ENCODE measurements at places on chromosomes 7 and 10.

DNA sequence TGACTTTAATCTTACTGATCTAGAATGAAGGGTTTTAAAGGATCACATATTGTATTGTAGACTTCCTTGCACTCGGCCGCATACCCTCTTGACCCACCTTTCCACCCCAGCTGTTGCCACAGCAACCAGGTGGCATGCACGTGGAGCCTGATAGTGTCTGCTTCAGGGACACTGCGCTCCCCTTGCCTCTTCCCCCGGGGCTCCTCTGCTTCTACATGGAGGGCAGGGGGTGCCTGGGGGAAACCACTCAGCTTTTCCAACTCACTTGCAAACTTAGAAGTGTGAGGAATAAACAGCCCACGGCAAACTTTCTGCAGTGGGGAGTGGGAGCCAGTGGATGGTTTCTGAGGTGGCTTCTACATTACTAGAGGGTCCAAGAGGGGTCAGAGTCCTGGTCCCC lies 458.6 kb downstream of the PLXNA4 start:
- no peak for DNase-seq

DNA sequence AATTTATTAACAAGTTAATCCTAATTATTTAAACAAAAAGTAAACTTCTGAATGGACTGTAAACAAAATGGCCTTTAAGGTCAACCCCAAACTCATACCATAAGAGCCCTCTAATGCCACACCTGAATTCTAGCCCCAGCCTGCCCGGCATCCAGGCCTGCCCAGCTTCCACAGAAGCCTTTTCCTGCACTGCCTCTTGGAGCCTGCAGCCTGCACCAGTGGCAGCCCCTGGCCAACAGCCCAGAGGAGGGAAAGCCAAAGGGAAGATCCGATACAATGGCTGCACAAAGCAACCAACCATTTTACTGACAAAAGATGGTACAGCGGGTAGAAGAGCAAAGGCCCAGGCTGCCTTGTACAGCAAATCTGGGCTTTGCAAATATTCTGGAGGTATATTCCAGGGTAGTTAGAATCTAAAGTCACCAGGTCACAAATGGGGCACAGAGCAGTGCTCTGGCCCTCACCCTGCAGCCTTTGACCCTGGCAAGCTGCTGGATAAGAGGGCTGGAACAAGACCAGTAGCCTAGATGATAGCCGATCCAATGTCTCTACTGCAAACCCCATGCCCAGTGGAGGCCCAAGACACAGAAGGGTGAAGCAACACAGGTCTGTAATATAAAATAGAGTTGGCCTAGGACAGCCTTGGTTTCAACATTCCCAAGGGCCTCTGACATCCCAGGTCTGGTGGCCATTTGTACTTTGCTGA lies 12.5 kb upstream of the CH25H start:
- peak; percentile 51 for DNase-seq

- no peak for DNase-seq
Observed at GRCh38 chr10:31947144-31947926, 18.7 kb upstream of the ARHGAP12 start.

- no peak for DNase-seq
Observed at GRCh38 chr7:45294559-45294958, 137.0 kb downstream of the RAMP3 start.

DNA sequence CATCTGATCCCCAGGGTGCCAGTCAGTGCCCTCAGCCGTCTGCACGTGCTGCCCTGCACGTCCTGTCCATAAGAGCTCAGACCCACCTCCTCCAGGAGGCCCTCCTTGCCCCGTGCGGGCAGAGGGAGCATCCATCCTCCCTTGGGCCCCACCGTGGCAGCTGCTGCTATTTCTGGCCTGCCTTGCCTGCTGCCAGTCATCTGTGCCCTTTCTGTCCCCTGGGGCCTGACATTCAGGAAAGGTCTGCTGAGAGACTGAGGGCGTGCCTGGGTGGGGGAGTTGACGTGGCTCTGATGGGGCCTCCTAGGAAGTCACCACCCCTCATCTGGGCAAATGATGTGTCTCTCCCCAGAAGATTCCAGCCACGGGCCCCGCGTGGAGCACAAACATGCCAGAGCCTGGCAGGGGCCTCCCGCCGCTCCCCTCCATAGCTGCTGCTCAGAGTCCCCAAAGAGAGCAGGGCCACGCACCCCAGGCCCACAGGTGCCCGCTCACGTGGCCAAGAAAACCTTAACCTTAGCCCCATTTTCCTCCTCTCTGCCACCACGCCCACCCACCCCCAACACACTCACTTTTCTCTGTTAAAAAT lies 21.8 kb downstream of the DPYSL4 start:
- DNase-seq, result no peak

DNA sequence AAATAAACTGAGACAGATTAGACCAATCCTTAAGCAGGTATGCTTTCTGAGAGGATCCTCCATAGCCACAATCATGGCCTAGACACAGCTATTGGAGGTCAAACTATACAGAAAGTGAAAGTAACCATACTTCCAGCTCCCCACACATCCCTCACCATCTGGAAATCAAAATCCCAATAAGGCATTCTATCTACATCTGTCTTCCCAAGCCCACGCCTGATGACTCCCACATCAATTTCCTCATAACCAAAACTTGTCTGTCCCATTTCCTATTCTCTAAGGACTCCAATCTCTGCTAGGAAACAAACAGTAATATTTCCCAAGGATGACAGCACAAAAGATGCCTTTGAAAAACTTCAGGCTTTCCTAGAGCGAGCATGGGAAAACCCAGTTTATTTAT lies 247.3 kb upstream of the HPS1 start:
- DNase-seq, result no peak

- DNase-seq, result no peak
Observed at GRCh38 chr10:108166401-108166800, 1001.9 kb upstream of the SORCS1 start.

- no peak for DNase-seq
Observed at GRCh38 chr7:88243345-88243909, 23.6 kb upstream of the SRI start.

GRCh38 chr7:29547421-29547820 lies 16.2 kb upstream of the PRR15 start:
- no peak for DNase-seq

- no peak for DNase-seq
Observed at GRCh38 chr7:135653340-135654080, 8.8 kb upstream of the STMP1 start.

DNA sequence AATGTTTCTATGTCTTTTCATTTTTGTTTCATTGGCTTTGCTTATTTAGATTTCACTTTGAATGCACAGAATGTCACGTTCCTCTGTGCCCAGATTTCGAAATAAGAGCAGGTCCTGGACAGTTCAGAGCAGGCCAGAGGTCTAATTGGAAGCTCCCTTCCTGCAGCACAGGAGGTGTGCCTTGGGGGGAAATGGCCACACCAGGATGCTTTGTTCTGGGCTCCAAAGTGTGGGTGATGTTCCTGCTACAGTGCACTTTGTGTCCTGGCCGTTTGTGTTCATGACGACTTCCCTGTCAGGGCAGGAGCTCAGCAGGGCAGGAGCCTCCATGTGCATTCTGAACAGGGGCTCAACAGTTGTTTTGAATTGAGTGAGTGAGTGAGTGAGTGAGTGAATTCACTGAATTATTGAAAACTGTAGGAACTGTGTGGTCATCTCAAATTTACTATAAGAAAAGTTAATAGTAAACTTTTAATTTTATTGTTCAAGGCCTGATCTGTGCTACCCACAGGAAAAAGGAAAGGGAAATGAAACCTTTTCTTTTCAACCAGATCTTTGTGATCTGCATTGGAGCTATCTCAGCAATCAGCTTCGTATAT lies 109.5 kb upstream of the GJD4 start:
- DNase-seq, result no peak

DNA sequence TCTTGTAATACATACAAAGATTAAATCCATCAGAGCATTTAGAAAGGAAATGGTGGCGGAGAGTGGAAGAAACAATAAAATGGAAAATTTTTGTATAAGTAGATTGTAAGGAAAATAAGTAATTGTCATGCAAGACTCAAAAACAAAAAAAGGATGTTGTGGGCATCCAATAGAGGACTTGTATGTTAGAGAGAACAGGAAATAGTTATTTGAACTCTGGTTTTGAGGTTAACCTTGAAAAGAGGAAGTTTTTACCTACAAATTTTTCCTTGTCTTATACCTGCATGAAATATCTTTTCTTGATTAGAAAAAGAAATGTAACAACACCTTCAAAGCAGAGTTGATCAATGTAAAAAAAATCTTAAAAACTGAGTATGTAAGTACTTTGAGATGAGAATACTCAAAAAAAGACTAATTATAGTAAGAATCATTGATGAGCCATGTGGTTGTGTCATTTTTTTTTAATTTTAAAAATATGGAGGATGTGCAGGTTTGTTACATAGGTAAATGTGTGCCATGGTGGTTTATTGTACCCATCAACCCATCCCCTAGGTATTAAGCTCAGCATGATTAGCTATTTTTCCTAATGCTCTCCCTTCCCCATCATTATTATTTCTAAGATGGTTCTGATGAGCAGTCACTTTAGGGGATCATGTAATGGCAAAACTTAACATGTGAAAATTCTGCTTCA lies 11.9 kb downstream of the TMEM106B start:
- no peak for DNase-seq

GRCh38 chr10:127458016-127458810 lies 90.9 kb upstream of the NPS start:
- no peak for DNase-seq

- DNase-seq, result no peak
Observed at GRCh38 chr7:137762334-137762733, 84.4 kb downstream of the DGKI start.

DNA sequence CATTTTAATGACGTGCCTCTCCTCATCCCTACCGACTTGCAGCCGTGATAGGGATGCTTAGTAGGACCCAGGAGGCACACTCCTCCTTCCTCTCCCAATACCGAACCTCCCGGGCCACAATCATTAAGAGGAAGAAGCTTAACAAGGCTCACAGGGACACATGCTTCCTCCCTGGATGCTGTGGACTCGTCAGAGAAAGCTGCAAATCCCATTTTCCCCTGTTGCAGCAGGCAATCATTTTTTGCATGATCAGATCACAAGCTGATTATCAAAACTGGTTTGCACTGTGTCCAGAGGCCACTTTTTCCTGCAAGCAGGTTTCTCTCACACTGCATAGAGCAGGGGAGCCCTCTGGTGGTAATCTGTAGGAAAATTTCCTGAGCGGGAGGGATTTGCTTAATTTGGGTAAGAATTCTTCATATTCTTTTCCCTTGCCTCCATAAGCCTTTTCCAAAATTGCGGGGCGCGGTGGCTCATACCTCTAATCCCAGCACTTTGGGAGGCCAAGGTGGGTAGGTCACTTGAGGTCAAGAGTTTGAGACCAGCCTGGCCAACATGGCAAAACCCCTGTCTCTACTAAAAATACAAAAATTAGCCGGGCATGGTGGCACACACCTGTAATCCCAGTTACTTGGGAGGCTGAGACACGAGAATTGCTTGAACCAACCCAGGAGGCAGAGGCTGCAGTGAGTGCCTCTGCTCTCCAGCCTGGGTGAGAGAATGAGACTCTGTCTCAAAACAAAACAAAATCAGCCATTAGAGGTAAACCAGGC lies 16.1 kb upstream of the LAMB4 start:
- peak; percentile 41 for DNase-seq

GRCh38 chr10:121340271-121340831 lies 257.9 kb downstream of the FGFR2 start:
- DNase-seq, result no peak

GRCh38 chr10:77267703-77268675 lies 369.6 kb downstream of the KCNMA1 start:
- DNase-seq, result no peak

DNA sequence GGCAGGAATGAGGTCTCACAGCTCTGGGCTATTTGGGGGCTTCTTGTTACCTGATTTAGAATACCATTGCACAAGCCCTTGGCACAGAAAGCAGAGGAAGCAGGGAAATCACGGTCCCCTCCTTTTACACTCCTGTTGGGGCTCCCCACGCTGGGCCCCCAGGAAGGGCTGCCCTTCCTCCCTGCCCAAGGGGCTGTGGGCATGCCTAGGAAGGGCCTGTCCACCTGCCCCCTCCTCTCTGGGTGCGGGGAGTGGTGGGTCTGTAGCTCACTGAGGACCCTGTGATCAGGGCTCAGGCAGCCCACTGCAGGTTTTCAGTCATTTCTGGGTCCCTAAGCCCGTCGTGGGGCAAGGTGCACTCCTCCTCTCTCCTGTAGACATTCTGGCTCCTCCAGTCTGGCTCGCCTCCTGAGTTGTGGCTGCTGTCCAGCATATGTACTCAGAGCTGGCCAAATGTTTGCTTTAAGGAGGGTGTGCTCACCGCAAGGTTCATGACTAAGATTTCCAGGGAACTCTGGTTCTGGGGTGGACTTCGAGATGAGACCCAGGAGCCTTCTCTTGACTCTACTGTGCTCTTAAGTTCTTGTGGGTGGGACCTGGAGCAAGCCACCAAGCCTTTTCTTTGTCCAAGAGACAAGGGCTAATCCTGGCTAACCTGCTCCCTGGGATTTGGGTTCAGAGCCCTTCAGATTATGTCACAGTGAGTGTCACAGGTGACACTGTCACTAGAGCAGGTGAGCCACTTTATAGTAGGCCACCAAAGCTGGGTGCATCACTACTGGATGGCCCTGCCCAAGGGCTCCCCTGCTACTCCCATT lies 56.0 kb downstream of the TACR2 start:
- DNase-seq, result peak; percentile 85

DNA sequence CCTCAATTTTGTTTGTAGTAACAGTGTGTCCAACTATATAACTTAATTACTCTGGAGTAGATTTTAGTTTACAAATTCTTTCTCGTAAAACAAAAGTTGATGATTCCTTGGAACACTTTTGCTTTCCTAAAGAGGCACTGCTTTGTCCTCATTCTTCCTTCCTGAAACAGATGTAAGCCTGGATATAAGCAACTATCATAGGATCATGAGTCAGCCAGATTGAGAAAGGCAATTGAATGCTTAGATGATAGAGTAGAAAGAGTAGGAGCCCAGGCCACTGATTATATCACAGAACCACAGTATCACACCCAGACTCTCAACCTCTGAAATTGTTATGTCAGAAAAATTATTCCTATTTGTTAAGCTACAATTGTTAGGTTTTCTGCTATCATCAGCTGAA lies 69.9 kb downstream of the TMEM106B start:
- no peak for DNase-seq

DNA sequence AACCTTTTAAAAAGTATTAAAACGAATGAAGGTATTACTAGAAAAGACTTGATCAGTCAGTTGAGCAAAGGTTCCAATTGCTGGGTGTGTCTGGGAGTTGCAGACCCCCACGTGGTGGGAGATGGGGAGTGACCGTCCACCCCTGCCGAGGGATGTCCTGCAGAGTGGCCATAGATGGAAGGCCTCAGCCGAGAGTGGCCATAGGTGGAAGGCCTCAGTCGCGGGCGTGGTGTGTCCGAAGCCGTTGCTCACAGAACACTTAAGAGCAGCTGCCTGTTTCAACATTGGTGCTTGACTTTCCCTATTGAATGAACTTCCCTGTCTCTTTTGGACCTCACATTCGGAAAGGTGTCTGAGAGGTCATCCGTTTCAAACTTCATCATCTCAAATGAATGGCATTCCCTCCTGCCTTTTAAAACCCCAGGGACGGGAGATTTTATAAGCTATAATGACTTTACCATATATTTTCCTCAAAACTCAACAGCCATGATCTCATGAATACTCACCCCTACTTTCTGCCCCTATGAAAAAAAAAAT lies 69.4 kb downstream of the CAMK1D start:
- DNase-seq, result no peak
